ENCODE measurements at places on chromosomes 6 and 20.

DNA sequence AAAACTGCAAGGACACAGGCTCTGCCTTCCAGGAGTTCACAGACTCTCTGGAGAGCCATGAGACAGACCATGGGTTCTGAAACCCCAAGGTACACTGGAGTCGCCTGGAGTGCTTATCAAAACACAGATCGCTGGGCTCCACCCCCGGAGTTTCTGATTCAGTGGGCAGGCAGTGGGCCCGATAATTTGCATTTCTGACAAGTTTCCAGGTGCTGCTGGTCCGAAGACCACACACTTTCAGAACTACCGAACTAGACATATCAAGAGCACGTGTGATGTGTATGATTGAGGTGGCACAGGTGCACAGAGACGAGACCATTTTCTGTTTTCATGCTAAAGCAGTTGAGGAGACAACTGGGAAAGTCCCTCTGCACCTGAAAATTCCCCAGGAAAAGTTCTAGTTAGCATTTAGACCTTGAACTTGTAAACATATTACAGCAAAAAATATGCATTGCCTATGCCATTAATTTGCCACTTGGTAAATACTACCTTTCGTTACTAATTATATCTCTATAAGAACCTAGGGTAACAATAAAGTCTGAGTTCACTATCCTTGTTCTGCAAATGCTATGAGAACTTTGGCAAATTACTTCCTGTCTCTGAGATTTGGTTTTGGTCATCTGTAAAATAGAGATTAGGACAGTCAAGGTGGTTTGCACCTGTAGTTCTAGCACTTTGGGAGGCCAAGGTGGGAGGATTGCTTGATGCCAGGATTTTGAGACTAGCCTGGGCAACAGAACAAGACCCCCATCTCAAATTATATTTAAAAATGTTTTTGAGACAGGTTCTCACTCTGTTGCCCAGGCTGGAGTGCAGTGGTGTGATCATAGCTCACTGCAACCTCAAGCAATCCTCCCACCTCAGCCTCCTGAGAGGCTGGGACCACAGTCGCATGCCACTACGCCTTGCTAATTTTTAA lies 14.3 kb upstream of the PIM1 start:
- peak; percentile 87 for DNase-seq

GRCh38 chr6:28349892-28350737 lies at the start of gene ZKSCAN3:
TSS of gene ZKSCAN3 (plus strand) at chr6:28349947. CDS start at chr6:28359587, 9,640 bp downstream.
- DNase-seq = peak; percentile 88

DNA sequence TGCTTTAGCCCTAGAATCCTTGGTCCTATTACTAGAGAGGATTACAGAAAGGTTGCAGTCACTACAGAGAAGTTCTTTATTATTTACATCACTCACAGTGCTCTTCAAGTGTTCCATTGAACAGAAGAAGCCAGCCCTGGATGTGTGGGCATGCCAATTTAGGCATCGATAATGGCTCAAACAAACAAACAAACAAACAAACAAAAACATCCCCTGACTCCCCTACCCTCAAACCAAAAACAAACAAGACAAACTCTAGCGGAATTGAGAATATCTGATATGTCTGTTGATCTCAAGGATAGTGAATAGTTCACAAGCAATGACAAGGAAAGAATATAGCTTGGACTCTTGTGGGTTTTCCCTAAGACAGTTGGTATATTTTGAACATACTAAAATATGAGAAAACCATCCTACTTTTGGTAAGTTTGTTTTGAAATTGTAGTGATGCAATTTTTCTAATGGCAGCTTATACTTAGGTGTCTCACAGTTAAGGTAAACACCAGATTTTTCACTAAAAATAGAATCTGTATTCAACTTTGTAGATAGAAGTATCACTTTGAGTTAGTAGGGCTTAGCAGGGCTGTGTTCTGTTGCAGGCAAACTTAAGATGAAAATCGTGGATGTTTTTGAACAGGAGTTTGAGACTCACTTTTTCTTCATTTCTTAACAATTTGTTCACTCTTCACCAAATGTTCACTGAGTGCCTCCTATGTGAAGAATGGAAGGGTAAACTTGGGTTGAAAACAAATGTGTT lies 92.8 kb upstream of the FAM184A start:
- DNase-seq = no peak

DNA sequence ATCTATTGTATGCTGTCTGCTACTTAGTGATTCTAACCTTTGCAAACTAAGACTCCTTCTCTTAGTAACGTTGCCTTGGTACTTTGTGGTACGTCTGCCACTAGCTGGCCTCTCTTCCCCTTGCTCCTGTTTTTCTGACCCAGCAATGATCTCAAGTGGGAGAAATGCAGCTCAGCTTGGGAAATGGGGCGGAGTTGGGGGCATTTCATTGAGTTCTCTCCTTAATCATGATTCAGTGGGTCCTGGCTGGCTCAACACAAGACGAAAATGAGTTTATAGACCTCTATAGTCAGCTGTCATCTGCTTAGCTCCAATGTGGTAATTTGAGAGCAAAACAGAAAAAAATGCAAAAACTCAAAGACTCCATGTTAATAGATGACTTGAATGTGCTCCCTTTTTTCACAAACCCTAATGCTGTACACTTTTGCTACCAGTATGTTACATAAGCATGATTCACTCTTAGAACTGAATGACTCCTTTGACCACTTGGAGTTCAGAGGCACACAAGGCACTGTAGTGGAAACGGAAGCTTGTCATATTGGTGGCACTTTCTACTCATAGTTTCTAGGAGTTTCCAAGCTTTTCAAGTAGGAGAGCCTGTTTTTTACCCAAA lies 55.3 kb upstream of the SOX4 start:
- no peak for DNase-seq

GRCh38 chr6:20417819-20418218 lies 16.1 kb downstream of the E2F3 start:
- no peak for DNase-seq

DNA sequence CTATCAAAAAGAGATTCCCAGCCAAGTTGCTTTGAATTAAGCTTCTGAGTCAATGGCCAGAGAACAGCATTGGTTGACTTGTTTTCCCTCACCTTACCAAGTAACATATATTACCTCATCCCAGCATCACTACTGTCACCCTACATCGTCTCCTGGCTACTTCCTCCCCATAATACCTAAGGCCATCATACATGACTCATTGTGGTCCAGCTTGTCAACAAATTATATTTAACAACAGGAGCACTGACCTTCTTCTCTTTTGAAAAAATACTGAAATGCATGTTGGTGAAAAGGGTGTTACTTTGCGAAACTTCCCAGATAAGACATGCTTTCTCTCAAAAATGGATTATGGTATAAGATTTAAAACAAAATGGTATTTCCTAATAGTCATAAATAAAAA lies 106.9 kb downstream of the TBX18 start:
- no peak for DNase-seq

DNA sequence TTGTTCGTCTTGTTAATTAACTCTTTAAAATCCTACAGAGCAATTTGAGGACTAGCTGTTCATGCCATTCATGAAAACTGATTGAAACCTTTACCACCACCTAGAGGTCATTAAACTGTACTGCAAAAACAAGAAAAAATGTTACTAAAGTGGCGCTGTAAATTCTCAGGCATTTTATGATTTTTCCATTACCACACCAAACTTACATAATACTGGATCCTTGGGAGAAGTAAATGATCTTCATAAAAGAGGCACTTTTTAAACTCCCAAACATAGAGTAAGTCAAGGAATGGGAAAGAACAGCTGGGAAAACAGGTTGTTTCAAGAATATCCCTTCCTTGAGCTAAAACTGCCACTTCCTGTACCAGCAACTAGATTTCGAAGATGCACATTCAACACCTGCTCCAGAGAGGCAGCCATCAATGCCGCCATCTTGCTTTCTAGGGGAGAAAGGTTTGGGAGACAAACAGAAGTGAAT lies 54.3 kb downstream of the MYLIP start:
- DNase-seq = peak; percentile 44

DNA sequence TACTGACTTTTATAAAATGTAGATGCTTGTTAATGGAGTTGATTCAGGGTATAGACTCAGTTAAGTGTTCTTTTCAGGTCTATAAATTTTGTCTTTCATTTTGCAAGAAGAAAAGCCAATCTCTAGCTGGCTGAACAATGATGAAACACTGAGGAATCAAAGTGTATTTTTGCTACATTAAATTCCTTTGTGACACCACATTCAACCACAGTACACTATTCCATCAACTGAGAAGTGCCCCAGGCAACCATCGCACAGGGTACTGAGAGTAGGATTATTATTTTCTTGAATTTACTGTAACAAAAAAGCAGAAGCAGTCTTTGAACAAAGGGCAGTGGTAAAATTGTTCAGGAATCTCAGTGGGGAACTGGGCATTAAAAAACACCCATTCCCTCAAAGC lies 83.6 kb downstream of the PREP start:
- DNase-seq = no peak

GRCh38 chr20:24953621-24954133 lies 4.6 kb downstream of the CST7 start:
- no peak for DNase-seq

DNA sequence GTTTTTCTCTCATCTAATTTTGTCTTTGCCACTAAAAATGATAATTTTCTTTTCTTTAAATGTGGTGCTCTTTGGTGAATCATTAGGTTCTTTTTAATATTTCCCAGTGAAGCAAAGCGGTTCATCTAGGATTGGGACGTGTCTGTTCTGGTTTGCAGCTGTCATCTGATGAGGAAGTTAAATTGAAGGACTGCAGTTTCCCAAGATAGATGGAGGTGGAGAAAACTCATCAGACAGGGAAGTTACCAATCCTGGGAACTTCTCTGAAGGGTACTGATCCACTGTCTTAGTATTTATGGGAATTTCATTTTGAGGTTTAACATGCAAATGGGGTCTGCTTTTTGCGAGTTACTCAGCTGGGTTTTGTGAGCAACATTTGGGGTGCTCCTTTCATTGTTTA lies 2.4 kb upstream of the AARS2 start:
- DNase-seq = no peak

- DNase-seq = no peak
Observed at GRCh38 chr6:137724018-137724403, 143.0 kb upstream of the TNFAIP3 start.

DNA sequence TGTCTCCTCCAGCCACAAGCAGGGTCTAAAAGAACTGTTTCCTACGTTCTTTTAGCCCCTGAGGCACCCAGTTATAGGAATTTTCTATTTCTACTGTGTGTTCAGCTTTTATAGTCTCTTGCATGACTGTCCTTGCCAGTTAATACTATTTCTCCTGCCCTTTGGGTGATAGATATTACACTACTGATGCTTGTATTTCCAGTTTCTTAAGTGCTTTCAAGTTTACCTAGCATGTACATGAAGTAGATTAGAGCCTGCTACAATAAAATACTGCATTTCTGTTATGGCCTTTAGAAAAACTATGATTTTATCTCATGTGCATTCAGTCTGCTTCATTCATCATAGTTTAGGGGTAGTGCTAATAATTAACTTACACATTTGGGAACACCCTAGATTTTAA lies 89.6 kb downstream of the FOXO3 start:
- no peak for DNase-seq

- DNase-seq = no peak
Observed at GRCh38 chr6:451847-452246, 60.3 kb downstream of the IRF4 start.
